ENCODE measurements at places on chromosomes 5 and 9.

- DNase-seq: no peak
Observed at GRCh38 chr9:7103771-7104170, 346.0 kb downstream of the KDM4C start.

GRCh38 chr5:575636-576035, 36.5 kb upstream of the CEP72 start:
- DNase-seq: no peak

- no peak for DNase-seq
Observed at GRCh38 chr5:40475561-40475960, 204.2 kb upstream of the PTGER4 start.

DNA sequence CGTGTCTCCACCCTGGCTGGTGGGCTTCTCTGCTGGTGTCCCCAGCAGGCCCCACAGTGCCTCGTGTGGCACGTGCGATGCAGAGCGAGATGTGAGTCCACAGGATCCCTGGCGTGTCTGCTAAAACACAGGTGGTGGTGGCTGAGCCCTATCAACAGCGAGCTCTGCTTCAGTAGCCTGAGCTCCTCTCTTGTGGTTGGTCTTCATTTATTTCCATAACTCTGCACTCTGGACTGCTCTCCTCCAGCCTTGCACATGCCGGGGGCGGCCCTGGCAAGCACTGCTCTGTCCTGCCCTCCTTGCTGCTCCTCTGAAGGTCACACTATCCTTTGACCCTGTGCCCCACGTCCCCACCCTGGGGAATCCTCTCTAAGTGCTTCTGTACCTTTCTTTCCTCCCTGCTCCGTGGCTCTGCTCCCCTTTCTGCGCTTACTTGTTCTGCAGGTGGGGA, 59.2 kb downstream of the NSUN2 start:
- no peak for DNase-seq

DNA sequence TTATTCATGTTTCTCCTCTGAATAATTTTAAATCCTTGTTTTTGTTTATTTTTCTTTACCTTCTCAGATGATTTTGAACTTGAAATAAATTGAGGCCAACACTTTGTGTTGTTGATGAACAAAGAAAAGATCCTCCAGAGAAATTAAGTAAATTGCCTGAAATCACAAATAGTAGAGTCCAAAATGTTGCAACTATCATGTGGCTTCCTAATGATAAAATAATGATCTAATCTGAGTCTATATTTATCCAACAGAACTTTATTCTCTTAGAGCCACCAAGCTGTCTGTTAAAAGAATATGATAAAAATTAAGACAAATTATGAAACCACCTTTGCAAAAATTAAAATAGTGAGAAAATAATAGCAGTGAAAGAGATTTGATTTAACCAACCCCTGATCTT, 132.2 kb upstream of the SPEF2 start:
- DNase-seq: no peak

- DNase-seq: peak; percentile 27
Observed at GRCh38 chr9:116959809-116960208, 272.7 kb downstream of the TRIM32 start.

- no peak for DNase-seq
Observed at GRCh38 chr5:132203464-132203818, 24.2 kb downstream of the P4HA2 start.

DNA sequence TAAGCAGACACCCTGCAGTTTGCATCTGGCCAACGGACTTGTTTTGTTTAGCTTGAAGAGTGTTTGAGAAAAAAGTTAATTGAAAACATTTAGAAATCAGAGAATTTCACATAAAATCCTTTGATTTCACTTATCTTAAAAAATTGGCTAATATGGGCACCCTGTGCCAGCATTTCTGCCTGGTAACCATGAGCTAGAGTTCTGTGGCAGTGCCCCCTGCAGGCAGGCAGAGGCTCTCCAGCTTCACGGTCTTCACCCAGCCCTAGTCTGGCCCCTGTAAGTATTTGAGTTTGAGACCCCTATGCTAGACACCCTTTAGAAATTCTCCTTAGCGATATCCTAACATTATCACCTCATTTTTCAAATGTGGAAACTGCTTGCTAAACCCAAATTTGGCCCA, 18.8 kb upstream of the FANCC start:
- no peak for DNase-seq

All from right hindlimb (tissue), 1 donor.